ENCODE measurements at places on chromosomes 5 and 9. TPM values are rescaled to one million over a fixed set of nuclear protein-coding genes. Genes with fewer than 3 reads are reported as not detected.

- peaks cover 42% of the 10 kb centered on the region for H3K4me1 ChIP-seq
- H3K27ac ChIP-seq, result peak overlapping the region; percentile 33
- no peak overlapping the region for H3K4me3 ChIP-seq
- peaks cover 3% of the 10 kb centered on the region for H3K36me3 ChIP-seq
- no peaks in the 10 kb centered on the region for H3K27me3 ChIP-seq
Observed at GRCh38 chr5:113266913-113267227, 167.9 kb downstream of the TSSK1B start.

DNA sequence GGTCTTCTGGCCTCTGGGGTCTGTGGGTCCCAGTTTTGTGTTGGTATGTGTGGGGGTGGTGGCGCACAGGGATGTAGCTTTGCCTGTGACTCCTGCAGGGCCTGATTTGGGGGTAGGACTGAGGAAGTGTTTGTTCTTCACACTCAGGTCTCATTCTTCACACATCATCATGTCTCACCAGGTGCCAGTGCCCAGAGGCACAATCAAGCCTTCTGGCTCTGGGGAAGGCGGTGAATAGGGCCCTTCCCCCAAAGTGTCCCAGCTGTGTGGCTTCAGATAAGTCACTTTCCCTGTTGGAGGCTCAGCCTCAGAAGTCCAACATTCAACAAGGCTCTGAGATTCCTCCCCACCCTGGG lies 5.1 kb downstream of the DBN1 start:
- H3K27ac ChIP-seq, result peak overlapping the region; percentile 83
- H3K4me3 ChIP-seq, result no peak overlapping the region
- H3K36me3 ChIP-seq, result peaks cover 38% of the 10 kb centered on the region
- H3K27me3 ChIP-seq, result no peaks in the 10 kb centered on the region
- peaks cover 39% of the 10 kb centered on the region for H3K4me1 ChIP-seq

The CXXC5 gene
- 38.3 TPM for total RNA-seq

DNA sequence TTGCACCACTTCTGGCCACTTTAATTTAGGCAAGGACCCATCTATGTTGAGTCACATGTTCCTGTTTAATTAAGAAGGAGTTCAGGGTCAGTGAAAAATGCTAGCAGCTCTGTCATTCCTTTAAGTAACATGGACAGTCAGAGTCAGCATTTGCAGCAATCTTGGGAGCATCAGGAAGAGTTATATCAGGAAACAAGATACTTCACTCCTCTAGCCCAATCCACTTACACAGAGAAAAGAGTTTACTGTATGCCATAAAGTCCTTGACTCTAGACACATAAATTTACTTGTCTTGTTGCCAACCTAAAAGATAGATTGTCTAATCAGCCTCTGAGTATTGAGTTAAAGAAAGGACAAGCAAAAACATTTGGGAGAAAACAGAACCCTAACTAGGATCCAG lies 266.7 kb downstream of the PJA2 start:
- no peaks in the 10 kb centered on the region for H3K36me3 ChIP-seq
- H3K4me1 ChIP-seq, result peaks cover 12% of the 10 kb centered on the region
- no peak overlapping the region for H3K27ac ChIP-seq
- no peaks in the 10 kb centered on the region for H3K27me3 ChIP-seq
- no peak overlapping the region for H3K4me3 ChIP-seq

DNA sequence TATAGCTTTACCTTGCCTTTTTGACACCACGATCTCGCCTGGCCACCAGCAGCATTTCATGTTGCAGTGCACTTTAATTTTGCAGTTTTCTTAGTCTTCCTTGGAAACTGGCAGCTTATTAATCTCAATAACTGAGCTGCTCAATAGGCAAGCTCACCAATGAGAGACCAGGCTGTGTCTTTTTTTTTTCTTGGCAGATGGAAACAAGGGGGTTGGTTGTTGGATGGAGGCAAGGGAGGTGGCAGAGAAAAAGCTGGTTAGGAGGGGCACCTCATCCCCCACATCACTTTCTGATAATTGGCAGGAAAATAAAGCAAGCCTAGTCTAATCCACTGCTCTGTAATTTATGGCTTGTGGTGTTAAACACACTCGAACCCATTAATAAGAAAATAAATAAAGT lies 324.5 kb upstream of the WWC1 start:
- H3K27ac ChIP-seq, result no peak overlapping the region
- H3K36me3 ChIP-seq, result no peaks in the 10 kb centered on the region
- H3K4me3 ChIP-seq, result no peak overlapping the region
- H3K4me1 ChIP-seq, result peaks cover 32% of the 10 kb centered on the region
- DNase-seq, result no peak
